ENCODE measurements at places on chromosomes 1 and 21. TPM values are rescaled to one million over a fixed set of nuclear protein-coding genes. Genes with fewer than 3 reads are reported as not detected.

GRCh38 chr1:89065079-89065868, at the start of gene GBP1:
Gene GBP1 (minus strand): TSS chr1:89065208. CDS start chr1:89063234, 1,974 bp downstream.
- no peak for DNase-seq

DNA sequence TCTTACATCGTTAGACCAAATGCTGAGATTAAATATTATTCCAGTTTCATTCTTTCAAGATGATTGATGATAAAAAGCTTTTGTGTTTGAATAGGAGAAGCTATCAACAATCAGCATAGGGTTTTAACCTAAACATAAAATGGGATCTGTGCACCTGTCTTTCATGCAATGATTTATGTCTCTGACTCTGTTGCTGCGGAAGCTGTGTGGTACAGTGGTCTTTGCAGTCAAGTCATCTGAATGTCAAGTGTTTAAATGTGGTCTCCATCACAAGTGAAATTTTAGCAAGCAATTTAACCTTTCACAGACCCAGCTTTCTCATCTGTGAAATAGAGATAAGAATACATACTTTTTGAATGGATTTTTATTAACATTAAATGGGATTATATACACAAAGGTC, 107.2 kb downstream of the PLPPR5 start:
- DNase-seq: no peak

The IL12RB2 gene
- 0.33 TPM for total RNA-seq

DNA sequence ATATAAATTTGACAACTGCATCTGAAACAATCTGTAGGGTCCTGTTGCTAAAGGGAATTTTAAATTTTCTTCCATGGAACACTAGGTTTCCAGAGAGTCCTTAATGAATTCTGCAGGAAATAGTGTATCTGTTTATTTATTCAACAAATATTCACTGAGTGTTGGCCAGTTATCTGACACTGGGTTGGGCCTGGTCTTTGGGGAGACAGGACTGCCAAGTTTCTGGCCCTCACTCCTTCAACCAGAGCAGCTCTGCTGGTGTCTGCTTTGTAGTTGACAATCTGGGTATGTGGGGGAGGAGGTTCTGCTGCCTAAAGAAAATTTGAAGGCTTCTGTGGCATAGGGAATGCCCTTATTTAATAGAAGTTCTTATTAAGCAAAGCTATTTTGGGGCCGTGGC, 26.1 kb upstream of the HUNK start:
- no peak for DNase-seq

The GJA9 gene
- total RNA-seq: not detected
